ENCODE measurements at places on chromosomes 13 and 19. TPM values are rescaled to one million over a fixed set of nuclear protein-coding genes. Genes with fewer than 3 reads are reported as not detected.

KLF1 gene
- not detected for total RNA-seq

MKNK2 gene
- 151 TPM for total RNA-seq

CEBPA gene
- total RNA-seq: 34.1 TPM

SIAH3 gene
- total RNA-seq: 0.08 TPM

ANKRD24 gene
- 2.7 TPM for total RNA-seq

DCT gene
- total RNA-seq: 0.42 TPM

CEACAM7 gene
- 0.36 TPM for total RNA-seq

ZNF134 gene
- 25.0 TPM for total RNA-seq

NECTIN2 gene
- 66.7 TPM for total RNA-seq

PNMA8A gene
- total RNA-seq: 6.4 TPM

GRCh38 chr13:50587115-50587514 is 256.4 kb downstream of the DLEU7 start:
- DNase-seq: no peak

GRCh38 chr13:100269837-100270236 is 180.9 kb downstream of the PCCA start:
- DNase-seq: peak; percentile 55

- DNase-seq: no peak
Observed at GRCh38 chr13:106375085-106375484, 160.4 kb downstream of the EFNB2 start.

DNA sequence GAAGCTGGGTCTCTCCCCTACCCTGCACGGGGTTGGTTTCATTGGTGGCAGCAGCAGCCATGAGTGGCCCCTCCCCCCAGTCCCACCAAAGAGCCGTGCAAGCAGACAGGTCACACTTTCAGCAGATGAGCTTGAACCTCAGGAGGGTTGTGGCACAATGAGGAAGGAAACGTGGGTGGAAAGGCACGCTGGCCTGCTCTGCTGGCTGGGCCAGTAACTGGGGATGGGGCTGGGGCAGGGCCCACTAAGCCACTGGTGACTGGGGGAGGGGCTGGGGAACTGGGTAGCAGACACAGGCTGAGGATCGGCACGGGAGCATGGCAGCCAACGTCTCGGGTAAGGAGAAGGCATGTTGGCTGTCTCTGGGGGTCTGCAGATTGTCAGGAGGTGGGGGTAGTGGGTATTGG is at the start of gene P2RY11:
P2RY11 (plus strand) TSS at position 289 of the 407 bp plus-strand sequence; CDS start at position 318, 29 bp downstream.
- no peak for DNase-seq

- DNase-seq: peak; percentile 70
Observed at GRCh38 chr19:50835785-50836542, 2.6 kb upstream of the KLK15 start.

- DNase-seq: no peak
Observed at GRCh38 chr13:79585033-79585432, 104.1 kb downstream of the NDFIP2 start.

GRCh38 chr19:29745253-29745652 is 30.2 kb upstream of the C19orf12 start:
- no peak for DNase-seq

- no peak for DNase-seq
Observed at GRCh38 chr13:47397739-47398138, 500.9 kb upstream of the HTR2A start.

GRCh38 chr13:78764665-78765064 is 105.7 kb upstream of the OBI1 start:
- no peak for DNase-seq

DNA sequence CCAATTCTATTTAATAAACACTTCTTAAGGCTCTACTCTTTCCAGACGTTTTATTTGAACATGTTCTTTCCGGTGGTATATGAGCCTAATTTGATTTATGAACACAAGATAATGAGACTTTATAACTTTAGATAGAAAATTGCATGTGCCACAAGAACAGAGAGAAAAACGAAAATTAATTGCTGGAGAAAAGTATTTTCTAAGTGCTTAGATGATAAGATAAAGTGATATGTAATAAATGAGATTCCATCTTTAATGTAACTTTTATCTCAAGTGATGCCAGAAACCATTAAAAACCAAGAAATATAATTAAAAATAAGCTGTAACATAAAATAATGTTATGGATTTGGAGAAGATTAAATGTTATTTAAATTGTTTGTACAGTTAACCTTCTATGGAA is 33.2 kb upstream of the KL start:
- DNase-seq: no peak

- no peak for DNase-seq
Observed at GRCh38 chr13:91948736-91949135, 550.3 kb downstream of the GPC5 start.

DNA sequence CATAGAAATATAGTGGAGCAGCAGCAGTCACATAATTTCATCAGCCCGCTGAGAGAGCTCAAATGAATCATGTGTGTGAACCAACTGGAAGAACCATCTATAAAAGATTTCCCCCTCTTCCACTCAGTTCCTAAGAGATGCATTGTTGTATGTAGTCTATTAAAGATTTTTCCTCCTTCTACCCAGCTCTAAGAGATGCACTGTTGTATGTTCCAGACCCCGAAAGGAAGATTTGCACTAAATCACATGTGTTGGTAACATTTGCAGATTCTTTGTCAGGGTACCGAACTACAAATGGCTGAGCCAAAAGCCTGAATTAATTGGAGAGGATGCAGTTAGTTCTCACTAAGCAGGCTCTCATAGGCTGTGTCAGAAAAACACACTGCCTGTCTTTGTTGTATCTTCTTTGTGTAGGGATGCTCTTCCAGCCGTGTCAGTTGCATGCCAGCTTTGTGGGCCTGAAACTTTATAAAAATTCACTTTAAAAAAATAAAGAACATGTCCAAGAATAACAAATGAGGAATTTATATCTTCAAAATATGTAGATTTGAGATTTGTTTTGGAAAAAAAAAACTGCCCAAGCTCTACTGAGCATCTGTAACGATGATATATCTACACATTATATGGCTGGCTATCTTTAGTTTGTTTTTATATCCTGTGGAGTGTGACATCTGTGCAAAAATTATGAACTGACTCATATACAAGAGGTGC is 223.1 kb downstream of the MZT1 start:
- no peak for DNase-seq

DNA sequence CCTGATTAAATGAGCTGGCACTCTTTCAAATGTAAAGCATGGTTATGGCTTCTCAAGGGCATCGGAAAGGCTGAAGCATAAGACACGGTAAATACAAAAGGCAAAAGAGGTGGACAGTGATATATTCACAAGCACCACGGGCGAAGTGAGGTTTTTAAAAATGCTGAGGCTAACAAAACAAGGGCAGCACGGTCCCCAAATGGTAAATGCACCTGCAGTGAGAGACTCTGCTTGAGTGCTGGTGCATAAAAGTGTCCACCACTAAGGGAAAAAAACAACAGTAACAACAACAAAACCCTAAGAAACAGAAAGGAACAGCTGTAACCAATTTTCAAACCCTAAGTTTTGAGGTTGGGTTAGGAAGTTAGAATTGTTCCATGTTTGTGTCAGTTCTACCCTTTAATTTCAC is 234.9 kb downstream of the PCDH9 start:
- DNase-seq: no peak

DNA sequence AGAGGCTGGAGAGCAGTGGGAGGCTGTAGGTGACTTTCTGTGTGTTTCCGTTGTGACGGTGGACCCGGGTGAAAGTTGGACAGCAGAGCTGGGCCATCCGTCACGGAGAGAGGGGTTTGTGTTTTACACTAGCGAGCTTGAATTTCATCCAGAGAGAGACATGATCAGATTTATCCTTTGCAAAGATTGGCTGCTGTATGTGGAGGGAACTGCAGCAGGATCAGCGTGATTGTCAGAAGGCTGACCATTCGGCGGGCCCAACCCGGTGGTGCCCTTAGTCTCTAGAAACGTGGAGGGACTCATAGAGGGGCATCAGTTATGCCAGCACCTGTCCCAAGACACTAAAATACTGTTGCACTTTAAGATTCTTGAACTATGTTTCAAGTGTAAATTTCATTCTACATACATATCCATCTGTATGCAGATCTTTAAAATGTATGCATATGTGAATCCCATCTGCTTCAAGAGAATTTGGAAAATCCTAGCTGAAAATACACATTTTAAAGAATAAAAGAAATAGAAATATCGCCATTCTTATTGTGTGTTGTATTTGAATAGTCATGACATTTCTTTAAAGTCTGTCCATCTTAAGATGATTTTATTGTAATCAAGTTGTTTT is 7.0 kb downstream of the FAM124A start:
- no peak for DNase-seq

GRCh38 chr13:34620074-34620850 is 321.8 kb upstream of the NBEA start:
- DNase-seq: no peak

DNA sequence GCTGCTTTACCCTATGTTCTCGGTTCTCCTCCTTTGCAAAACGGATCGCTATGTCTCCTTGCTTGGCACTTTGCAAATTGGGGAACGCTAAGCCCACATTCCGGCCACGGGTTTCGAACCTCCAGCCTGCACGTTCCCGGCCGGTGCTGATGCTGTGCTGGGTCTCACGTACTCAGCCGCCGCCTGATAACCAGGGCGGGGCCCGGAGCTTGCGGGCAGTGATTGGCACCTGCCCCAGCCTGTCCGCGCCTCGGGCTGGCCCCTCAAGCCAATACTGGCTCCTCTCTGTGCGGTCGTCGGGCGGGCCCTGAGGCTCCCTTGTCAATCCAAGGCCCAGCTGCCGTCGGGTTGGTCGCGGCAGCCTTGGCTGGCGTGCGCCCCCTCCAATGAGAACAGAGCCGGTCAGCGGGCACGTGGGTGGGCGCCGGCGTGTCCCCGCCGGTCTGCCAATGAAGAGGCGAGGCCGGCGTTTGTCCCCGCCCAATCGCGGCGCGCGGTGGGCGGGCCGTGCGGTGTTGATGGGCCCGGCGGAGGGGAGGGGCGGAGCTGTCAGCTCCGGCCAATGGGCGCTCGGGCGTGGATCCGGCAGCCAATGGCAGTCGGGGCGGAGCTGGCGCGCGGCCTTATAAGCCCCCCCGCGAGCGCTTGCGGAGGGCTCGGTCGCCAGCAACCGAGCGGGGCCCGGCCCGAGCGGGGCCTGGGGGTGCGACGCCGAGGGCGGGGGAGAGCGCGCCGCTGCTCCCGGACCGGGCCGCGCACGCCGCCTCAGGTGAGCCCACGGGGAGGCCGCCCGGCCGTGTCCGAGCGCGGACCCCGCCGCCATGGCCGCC is at the start of gene KDM4B:
KDM4B (plus strand) TSS at position 652 of the 830 bp plus-strand sequence. CDS start 63,778 bp downstream, outside the sequence.
- peak; percentile 99 for DNase-seq

DNA sequence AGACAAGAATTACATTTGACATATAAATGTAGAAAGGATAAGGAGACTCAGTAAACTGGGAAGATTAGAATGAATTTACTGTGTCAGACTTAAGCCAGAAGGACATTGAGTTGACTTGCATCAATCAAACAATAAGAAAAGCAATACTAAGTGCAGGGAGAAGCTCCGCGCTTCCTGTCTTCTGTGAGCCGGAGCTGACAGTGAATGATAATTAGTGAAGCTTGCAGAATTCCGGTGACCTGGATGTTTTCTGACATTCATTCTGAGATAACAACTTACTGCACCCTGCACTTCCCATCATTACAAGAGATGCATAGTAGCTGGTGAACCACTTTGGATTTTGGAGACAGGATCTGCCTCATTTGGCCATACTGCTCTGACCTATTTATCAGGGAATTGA is 469.2 kb upstream of the PCDH20 start:
- DNase-seq: no peak

- peak; percentile 65 for DNase-seq
Observed at GRCh38 chr13:30142486-30143211, 164.7 kb downstream of the KATNAL1 start.

DNA sequence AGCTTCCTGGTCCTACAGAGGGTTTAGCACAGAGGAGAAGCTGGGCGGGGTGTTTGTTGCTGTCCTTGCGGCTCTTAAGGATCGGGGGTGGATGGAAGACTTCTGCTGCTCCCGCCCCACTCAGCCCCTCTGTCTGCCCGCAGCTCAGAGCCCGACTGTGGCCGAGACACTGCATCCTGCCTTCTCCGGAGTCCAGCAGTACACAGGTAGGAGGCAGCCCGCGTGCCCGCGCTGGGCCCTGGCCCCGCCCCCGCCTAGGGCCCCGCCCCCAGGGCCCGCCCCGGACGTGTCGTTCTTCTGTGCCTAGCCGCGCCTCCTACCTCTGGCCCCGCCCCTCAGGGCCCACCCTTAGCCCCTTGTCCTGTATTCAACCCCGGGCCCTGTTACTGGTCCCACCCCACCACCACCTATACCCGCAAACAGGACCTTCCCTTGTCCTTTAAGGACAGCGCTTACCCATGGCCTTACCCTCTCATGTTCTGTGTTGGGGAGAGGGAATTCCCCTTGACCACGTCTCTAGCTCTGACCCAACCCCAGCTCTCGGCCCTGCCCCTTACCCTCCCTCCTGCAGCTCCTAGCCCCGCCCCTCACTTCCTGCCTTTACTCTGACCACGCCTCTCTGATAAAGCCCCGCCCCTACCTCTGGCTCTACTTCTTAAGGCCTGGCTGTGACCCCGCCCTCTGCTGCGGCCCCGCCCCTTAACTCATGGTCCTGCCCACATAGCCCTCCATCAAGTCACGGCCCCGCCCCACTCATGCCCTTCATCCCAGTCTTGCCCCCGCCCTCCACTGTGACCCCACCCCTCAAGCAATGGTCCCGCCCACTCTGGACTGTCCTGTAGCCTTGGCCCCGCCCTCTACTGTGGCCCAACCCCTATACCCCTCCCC is 60.5 kb downstream of the CELF5 start:
- peak; percentile 87 for DNase-seq

GRCh38 chr19:58407658-58408151 is 744 bp upstream of the ZNF584 start:
- DNase-seq: no peak

GRCh38 chr19:14553042-14553938 is 18.6 kb downstream of the NDUFB7 start:
- no peak for DNase-seq

- DNase-seq: no peak
Observed at GRCh38 chr19:13993590-13994300, 12.4 kb downstream of the RFX1 start.

- DNase-seq: no peak
Observed at GRCh38 chr13:94419925-94420305, 59.6 kb downstream of the DCT start.

- DNase-seq: no peak
Observed at GRCh38 chr13:98825659-98826058, 73.2 kb upstream of the SLC15A1 start.

DNA sequence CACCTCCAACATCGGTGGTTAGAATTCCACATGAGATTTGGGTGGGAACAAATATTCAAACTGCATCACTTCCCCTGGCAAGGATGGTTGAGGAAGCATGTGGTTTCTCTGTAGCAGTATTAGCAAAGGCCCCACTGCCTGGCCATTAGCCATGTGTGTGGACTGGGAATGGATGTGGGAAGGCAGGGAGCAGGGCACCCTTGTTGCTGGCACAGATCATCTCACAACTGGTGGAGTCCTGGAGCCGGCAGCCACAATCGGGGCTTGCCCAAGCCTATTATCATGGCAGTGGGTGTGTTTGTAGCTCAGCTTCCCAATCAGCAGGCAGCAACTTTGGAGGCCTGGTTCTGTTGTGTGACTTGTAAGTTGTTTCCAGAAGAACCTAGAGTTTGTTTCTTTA is 391.9 kb downstream of the DLEU7 start:
- no peak for DNase-seq

DNA sequence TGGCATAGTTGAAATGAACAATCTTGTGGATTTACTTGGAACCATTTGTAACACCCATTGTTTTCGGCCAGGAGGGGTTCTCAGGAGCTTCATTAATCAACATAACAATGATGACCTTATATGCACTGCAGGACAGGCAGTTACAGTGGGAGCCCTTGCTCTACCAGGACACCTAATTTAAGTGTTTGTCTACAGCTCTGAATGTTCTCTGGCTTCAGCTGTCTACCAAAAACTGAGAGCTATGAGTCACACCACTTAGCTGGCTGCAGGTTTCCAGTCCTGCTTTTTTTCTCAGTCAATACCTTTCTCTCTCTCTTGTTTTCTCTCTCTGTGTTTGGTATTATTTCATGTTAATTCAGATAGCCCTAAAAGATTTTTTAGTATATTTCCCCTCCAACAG is 105.4 kb upstream of the MBNL2 start:
- no peak for DNase-seq
